ENCODE measurements at places on chromosomes 12 and 14. TPM values are rescaled to one million over a fixed set of nuclear protein-coding genes. Genes with fewer than 3 reads are reported as not detected.

- ATAC-seq, result no peak
Measured at GRCh38 chr14:75711105-75711795, 50.2 kb downstream of the TTLL5 start.

GRCh38 chr12:79373896-79374499 is 316.8 kb downstream of the PAWR start:
- no peak for ATAC-seq

GRCh38 chr14:93880021-93880820 is 46.9 kb upstream of the FAM181A start:
- ATAC-seq, result no peak

DNA sequence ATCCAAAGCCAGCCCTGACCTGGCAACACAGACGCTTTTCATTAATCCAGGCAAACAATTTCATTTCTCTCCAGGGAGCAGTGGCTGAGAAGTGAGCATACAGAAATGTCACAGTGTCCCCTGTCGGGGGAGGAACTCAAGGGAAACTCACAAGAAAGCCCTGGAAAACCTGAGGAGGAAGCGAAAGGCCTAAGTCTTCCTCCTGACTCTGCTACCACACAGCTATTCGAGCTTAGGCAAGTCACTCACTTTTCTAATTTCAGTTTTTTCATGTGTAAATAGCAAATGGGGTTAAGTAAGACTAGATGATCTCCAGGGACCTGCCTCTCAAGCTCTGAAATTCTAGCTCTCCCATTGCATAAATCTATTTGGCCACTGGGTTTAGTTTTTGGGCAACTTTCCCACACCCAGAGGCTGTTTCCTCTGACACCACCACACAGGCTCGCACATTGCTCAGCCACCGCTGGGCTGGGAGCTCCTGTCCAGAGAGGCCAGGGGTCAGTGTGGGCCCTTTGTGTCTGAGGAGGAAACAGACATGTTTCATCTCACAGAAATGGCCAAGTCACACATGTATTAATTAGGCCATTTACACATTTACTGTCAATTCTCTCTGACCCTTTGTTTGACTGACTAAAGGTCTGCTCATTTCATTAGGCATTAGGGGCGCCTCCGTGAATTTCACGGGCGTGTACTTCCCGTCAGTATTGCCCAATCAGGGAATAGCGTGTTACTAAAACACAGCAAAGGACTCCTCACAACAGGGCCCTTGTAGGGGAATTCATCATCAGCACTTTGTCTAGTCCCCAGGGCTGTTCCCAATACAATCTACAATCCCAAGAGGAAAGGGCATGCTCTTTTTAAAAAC is 9.8 kb upstream of the PNMA1 start:
- no peak for ATAC-seq

GRCh38 chr12:56449622-56449984 is 377 bp upstream of the TIMELESS start:
- no peak for ATAC-seq

NXPH4 gene
- total RNA-seq, result 0.34 TPM

GTF2H3 gene
- total RNA-seq, result 67.4 TPM

Data from activated T-helper 17 cell treated with anti-CD3 and anti-CD28 coated beads, Interleukin-2, amount 50 U/mL, for 72 hours (primary cell).